ENCODE measurements at places on chromosomes 7 and 10.

- no peak for DNase-seq
These were observed 219.6 kb upstream of the GPR26 start for GRCh38 chr10:123446449-123447156.

DNA sequence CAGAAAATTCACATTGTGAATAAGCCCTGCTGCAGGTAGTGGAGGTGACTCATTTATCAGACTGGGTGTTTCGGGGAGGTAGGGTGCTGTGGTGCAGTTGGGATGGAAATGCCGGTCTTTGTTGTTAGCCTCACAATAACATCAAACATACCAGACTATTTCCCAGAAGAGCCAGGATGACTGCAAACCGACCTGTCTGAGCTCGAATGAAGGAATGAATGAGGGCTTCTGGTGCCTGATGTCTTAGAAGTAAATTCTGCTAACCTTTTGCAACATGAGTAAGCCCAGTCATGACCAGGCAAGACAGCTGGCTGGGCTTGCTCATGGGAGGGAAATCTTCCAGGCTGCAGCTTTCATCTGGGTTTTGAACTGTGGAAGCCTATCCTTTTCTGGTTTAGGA lies 2.4 kb upstream of the VDAC2 start:
- DNase-seq = no peak

DNA sequence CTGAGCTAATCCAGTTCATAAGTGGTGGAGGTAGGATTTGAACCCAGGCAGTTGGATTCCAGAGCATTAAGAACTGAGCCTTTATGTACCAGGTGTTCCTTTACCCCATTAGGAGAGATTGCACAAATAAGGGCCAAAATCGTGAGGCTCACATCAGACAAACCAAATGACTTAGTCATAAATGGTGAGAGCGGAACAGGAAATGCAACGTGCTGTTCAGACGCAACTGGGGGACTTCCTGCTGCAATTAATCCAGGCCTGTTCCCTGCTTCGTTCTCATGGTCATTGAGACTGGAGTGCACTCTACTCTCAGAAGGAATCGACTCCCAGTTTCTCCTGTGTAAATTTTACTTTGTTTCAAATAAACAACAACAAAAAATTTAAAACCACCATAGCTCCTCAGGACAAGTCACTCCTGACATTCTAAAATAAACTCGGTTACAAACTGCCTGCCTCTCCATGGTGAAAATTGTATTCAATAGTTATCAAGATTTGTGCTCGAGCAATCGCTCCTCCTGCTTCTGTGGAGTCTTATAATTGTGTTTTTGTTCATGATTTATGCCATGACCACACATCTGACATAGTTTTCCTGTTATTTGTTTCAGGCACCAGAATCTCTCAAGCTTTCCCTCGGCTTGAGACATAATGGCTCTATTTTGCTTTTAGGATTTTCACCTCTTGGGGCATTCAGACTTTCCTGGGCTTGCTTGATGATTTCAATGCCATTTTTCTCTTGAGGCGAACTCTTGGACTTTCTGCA lies 115.3 kb upstream of the BMPER start:
- no peak for DNase-seq

DNA sequence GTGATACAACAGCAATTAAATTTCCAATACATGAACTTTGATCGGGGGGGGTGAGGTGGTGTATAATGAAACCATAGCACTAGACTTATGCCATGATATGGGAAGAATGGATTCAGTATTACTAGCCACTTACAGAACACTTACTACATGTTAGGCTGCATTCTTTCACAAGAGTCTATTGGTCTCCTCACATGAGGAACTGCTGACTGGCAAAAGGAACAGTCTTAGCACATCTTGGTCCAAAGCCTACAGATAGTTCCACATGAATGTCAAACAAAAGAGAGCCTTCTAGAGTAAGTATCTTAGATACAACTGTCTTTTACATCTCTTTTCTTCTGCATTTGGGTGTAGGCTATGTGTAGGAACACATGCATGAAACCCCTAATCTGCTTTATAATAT lies 115.9 kb upstream of the DNAJB12 start:
- no peak for DNase-seq

DNA sequence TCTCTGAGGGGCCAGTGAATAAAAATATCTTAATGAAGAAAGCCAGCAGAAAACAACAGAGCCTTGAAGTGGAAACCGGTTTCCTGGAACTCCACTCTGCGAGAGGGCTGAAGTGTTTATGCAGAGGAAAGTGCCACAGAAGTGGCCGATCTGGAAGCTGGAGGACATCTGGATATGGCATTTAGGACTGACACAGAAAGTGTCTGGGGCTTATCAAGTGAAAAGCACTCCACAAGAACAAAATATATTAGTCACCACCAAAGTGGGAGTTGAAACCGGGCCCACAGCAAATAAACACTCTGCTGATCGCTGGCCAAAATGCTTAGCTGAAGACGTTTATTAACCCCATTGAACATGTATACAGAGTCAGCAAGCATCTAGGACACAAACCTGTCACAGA lies 7.8 kb downstream of the NOD1 start:
- DNase-seq = peak; percentile 53

DNA sequence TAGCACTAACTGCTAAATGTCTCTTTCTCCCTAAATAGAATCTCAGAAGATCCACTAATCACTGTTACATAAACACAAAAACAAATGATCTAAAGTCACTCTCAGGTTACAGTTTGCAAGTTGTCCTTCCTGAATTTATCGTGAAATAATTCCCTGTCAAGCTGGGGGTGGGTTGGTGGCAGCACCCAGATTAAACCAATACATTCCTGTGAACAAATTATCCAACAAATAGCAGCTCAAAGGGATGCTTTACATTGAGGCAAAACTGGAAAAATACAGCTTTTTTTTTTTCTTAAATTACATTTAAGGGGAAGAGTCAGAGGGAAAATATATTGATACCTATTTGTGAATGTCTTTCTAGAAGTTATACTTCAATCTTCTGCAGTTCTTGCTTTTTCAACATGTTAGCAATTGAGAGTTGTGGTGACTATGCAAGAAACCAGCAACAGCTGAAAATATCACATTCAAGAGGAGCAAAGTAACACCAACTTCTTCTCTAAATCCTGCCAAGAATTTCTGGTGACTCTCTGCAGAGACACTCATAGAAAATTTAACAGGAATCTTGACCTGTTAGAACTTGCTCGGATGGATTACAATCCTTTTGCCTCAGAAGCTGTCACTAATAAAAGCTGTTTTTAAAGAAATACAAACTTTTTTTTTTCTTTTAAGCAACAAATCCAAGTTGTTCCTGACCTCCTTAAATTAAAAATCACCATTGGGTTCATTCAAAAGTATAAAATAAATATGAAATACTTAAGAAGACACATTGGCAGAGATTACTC lies 18.9 kb downstream of the LMOD2 start:
- no peak for DNase-seq

- no peak for DNase-seq
These were observed 171.7 kb downstream of the CSTF2T start for GRCh38 chr10:51527522-51528219.

GRCh38 chr10:132925614-132926013 lies 16.8 kb downstream of the CFAP46 start:
- DNase-seq = no peak

DNA sequence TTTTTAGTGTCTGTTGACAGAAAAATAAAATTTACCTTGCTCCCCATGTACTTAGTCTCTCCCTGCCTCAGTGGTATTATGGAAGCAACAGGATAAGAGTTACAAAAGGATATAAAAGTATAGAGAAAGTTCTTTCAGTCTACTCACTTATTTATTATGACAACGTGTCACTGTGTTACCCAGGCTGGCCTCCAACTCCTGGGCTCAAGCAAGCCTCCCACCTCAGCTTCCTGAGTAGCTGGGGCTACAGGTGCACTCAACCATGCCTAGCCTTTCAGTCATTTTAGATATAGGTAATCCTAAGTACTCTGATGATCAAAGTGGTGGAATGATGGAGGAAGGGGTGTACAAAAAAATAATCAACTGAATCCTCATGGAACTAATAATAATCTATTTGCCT lies 215.2 kb upstream of the MKLN1 start:
- DNase-seq = no peak

- DNase-seq = peak; percentile 43
These were observed 8.1 kb downstream of the PDE1C start for GRCh38 chr7:32062150-32062549.

GRCh38 chr10:93376372-93377293 lies 105.5 kb downstream of the MYOF start:
- DNase-seq = peak; percentile 72

DNA sequence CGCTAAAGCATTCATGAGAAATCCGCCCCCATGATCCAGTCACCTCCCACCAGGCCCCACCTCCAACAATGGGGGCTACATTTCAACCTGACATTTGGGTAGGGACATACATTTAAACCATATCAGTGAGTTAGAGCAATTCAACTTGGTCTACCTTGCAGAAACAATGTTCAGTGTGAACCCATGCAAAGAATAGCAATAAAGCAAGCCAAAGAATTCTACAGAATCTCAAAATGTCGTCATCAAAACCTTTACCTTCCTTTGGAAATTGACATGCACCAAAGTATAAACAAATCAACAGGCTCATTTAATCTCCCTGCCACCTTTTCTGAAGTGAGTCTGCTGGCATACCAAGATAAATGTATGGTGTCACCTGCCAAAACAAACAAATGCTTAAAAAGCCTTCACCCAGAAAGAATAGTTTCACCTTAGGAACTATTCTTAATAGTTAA lies 68.8 kb upstream of the ABLIM1 start:
- DNase-seq = no peak

- no peak for DNase-seq
These were observed 8.4 kb upstream of the PANK1 start for GRCh38 chr10:89653410-89653869.

DNA sequence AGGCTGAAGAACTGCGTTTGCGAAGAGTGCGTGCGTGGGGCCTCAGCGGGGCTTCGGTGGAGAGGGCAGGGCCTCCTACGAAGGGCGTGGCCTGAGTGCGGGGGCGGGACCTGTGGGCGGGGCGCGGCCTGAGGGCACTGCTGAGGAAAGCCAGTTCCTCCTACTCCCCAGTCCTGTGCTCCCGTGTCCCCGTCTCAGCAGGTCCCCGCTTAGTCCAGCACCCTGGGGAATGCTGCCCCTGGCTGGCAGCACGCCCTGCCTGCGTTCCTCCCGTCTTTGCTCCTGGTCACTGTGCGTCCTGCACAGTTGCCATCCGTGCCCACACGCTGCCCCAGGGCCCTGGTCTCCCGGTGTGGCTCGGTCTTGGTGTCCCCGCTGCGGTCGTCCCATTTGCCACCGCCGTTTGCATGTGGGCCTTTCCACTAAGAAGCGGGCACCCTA lies 177.1 kb downstream of the ZNF248 start:
- DNase-seq = no peak

- DNase-seq = no peak
These were observed 3.9 kb downstream of the BRI3 start for GRCh38 chr7:98285157-98286092.

DNA sequence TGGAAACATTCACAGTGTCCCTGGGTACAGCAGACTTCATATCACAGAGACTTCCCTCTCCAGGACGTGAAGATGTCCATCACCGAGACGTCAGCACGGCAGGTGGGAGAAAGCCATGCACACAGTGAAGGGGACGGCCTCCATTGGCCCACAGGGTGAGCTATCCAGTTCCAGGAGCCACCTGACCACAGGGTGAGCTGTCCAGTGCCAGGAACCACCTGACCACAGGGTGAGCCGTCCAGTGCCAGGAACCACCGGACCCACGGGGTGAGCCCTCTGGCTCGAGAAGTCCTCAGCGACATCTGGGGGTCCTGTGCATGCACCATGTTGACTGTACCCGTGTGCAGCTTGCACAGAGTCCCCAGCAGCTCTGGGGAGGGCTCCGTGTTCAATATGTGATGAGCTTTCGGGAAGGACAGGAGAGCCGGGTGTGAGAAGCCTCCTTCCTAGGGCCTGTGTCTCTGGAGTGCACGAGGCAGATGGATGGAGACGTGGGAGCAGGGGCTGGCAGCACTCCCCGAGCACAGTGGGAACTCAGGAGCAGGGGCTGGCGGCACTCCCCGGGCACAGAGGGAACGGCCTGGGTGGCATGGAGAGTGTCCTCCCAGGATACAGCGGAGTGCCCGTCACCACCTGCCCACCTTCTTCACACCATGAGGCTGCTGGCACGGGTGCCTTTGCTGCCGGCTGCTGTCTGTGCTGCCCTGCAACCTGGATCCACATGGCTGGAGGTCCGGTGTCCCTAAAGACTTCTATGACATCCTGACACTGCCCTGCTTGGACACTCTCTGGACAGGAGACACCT lies 616.2 kb downstream of the DNAJB6 start:
- DNase-seq = no peak

DNA sequence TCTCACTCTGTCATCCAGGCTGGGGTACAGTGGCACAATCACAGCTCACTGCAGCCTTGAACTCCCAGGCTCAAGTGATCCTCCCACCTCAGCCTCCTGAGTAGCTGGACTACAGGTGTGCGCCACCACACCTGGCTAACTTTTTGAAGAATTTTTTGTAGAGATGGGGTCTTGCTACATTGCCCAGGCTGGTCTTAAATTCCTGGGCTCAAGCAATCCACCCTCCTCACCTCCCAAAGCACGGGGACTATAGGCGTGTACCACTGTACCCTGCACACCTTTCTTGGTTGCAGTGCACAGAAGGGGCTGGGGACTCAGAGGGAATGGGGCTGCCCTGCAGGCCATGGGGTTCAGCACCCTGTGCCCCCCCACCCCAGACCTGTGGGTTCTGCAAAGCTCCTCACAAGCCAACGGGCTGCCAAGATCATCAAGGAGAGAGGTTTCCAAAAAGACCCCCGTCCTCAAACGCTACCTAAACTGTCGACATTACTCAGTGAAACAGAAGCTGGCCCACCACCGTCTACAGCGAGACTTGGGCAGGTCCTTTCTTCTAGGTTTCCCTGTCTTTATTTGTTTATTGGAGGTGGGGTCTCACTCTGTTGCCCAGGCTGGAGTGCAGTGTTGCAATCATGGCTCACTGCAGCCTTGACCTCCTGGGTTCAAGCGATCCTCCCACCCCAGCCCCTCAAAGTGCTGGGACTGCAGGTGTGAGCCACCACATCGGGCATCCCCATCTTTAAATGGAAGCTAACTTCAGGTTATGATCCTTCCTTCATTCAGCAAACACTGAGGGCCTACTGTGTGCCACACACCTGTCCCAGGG lies 26.6 kb upstream of the ELFN1 start:
- no peak for DNase-seq

GRCh38 chr7:50795253-50795652 lies 12.6 kb upstream of the GRB10 start:
- DNase-seq = no peak

GRCh38 chr10:90798482-90798881 lies 59.4 kb downstream of the HTR7 start:
- no peak for DNase-seq

- DNase-seq = no peak
These were observed 32.0 kb upstream of the ABCB4 start for GRCh38 chr7:87507446-87507845.

DNA sequence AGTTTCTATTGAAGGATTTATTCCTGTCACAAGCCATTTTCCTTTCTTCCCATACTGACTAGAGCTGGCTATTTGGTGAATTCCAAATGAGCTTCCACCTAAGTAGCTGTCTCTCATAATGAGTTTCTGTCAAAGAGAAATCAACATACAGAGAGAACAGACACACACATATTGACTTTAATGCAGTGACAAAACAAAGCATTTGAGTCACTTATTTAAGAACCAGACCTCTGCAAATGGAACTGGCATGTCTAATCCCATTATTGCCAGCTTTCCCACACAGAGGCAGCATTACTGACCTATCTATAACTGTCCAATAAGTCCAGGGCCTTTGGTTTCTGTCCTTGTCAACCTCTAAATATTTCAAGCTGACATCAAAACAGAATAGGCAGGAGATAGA lies 179.3 kb upstream of the CSTF2T start:
- no peak for DNase-seq

- DNase-seq = no peak
These were observed 740.5 kb downstream of the SORCS1 start for GRCh38 chr10:106424054-106424453.

GRCh38 chr7:37341033-37341630 lies 107.5 kb downstream of the ELMO1 start:
- peak; percentile 20 for DNase-seq

Measured in hematopoietic multipotent progenitor cell treated with erythropoietin and hydrocortisone succinate and interleukin-3 and kit ligand, for 8 days (in vitro differentiated cells).